ENCODE measurements at places on chromosomes 5 and 9. TPM values are rescaled to one million over a fixed set of nuclear protein-coding genes. Genes with fewer than 3 reads are reported as not detected.

Gene GALNT12
- 0.99 TPM for total RNA-seq

Gene PAM
- total RNA-seq, result 272 TPM

Gene PLAC8L1
- not detected for total RNA-seq

Gene DMXL1
- 33.1 TPM for total RNA-seq

Gene NUTM2G
- not detected for total RNA-seq

Gene KIF12
- 5.3 TPM for total RNA-seq

Gene PCDHGA11
- total RNA-seq, result 17.5 TPM

Gene LPAR1
- 0.53 TPM for total RNA-seq

Gene IL33
- total RNA-seq, result 4.5 TPM

Gene FRRS1L
- total RNA-seq, result 0.10 TPM

Gene NTRK2
- total RNA-seq, result 0.35 TPM

Gene BTNL9
- 0.15 TPM for total RNA-seq
